Kidney glomerular epithelial cell (primary cell): ENCODE measurements at places on chromosomes 7 and 10.

DNA sequence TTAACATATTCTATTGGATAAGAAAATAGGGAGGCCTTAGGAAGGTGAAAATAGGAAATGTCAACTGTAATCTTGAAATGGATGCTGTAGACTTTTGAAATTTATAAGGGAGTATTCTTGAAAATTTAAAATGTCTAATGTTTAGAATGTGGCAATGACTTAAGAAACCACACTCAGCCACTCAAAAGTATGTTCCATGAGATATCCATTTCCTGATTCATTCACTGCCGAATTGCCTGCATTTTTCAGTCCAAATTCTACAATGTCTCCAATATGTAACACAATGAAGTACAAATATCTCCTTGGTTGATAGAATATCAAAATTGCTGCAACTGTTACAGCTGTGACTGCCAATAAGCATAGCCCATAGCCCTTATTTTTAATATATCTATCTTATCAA, 25.9 kb downstream of the PRKG1 start:
- DNase-seq, result no peak

DNA sequence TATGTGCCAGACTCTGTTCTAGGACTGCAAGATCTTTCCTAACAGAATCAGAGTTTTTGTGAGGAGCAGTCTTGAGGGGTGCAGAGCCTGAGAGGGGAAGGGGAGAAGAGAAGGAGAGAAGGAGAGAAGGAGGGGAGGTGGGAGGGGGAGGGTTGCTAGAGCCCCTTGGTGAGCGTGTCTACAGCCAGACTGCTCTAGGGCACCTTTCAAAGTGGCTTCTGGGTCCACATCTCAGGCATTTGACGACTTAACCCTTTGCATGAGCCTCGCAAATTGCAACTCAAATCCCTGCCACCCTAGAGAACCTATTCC, 31.1 kb upstream of the LEP start:
- DNase-seq, result no peak

DNA sequence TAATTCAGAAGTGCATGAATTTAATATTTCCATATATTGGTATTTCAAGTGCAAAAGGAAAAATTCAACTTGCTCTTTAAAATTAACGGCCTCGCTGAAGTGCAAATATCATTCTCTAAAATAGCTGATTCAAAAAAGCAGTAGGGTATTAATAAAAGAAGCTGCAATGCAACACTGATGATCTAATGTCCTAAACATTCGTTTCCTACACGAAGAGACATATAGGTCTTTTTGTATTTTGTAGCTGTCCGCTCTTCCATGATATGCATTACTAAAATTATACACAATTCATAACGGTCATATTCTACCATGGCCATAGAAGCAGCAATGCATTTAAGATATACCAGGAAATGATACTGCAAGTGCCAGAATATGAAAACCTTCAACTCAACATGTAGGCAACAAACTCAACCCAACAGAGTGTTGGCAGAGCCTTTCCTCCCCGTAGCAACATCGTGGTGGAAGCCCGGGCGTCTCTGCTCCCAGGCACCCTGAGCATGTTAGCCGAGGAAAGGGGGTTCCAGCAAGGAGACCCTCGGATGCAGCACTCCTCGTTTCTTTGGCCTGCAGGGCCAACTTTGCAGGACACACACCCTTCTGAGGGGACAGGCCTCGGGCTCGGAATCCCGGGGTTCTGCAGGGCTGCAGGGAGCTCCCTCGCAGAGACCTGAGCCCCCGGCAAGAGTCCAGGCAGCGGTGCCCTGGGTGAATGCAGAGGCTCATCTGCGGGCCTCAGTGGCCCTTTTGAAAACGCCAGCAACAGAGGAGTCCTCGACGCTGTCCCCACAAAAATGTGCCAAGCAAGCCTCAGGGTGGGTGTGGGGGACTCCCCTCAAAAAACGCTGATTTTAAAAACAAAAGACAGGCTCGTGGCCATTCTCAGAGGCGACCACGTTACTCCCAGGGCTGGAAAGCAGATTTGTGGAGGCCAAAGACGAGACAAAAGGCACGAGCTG, 1.6 kb downstream of the FAM171A1 start:
- DNase-seq, result no peak

DNA sequence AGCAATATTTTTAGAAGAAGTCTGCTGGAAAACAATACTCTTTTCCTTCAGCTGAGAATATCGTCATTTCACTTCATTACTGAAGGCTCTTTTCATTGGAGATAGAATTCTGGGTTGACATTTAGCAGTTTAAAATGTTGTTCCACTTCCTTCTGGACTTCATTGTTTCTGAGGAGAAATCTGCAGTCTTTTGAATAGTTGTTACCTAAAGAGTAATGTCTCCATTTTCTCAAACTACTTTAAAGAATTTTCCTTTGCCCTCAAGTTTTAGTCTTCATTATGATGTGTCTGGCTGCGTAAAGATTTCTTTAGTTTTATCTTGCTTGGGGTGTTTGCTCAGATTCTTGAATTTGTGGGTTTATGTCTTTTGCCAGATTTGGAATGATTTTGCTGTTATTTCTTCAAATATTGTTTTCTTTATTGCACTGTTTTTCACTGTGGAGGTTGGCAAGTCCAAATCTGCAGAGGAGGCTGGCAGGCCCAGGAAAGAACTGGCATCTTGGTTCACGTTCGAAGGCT, 136.3 kb downstream of the DNAJB6 start:
- DNase-seq, result no peak

DNA sequence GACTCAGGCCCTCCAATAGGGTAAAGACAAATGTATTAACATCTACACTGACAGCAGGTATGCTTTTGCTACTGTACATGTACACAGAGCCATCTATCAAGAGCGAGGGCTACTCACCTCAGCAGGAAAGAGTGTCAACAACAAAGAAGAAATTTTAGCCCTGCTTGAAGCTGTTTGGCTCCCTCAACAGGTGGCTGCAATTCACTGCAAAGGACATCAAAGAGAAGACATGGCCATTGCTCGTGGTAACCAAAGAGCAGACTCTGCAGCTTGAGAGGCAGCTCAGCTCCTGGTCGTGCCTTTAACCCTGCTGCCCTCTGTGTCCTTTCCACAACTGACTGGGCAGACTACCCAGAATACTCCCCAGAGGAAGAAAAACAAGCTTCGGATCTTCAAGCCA, 5.1 kb downstream of the AKR1B15 start:
- peak; percentile 4 for DNase-seq

- DNase-seq, result no peak
Measured at GRCh38 chr10:126160971-126161630, 227.2 kb downstream of the ADAM12 start.

DNA sequence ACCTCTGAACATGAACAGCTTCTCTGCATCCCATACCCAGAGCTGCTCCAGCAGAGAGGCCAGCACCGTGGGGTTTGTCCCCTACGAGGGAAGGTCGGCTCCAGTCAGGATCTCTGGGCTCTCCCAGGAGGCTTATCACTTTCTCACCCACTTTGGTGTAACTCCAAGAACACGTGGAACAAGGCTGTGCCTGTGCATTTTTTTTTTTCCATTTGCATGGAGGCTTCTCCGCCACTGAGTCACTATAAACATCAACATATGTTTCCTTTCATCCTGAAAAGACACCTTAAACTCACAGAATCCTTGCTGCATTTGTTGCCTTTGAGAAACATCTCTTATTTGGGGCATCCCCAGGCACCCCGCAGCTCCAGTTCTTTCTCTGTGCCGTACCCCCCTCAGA, 29.4 kb upstream of the ECHDC3 start:
- no peak for DNase-seq

DNA sequence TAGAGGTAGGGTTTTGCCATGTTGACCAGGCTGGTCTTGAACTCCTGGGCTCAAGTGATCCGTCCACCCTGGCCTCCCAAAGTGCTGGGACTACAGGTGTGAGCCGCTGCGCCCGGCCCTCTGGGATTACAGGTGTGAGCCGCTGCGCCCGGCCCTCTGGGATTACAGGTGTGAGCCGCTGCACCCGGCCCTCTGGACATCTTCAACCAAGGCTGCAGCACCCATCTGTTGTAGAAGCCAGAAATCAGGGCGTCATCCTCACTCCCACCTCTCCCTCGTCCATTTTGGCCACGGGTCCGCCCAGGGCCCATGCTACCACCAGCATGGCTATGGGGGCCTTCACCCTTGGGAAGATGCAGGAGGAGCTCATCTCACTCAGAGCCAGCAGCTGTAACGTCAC, 38.5 kb upstream of the EBF3 start:
- no peak for DNase-seq

DNA sequence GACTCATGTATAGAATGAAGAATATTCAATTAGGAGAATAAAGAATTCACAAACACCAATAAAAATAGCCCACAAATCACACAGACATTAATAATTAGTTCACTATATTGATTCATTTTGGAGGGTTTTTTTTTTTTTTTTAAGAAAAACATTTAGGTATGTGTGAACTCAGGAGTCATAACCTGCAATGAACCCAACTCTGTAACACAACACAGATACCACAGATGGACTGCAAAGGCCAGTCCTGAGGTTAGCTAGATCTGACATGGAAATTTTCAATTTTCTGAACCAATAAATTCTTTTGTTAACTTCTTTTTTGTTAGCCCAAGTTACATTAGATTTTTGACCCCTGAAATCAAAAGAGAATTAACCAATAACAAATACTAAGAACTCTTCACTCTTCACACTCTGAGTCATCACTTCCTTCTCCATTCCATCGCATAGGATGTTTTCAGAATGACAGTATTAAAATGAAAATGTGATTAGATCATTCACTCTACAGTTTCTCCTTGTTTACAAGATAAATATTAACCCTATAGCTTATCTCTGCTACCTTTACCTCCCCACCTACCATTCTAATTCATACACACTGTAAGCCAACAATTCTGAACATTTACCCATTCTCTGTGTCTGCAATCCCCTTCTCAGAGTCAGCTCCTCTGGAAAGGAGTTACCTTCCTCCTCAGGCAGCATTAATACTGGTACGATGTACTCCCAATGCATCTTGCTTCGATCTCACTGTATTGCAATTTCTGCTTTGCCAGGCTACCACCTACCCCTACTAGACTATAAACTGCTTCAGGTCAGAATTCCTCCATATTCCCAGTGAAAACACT, 141.5 kb downstream of the LRRN3 start:
- DNase-seq, result peak; percentile 64

DNA sequence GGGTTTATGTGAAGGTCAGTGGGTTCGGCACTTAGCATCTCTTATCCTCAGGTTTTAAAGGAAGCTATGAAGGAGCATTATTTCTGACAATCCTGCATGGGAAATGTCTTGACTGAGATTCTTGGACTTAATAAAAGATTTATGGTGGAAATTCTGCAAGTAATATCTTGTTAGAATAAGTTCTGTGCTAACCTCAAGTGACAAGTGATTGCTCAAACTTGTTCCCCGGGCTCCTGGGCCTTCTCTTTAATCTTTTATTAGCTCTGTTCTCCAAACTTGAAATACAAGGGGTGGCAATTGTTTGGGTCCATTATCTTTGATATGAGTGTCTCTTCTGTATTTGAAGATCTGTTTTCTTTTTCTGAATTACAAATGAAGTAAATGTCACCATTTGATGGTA, 140.6 kb upstream of the CTBP2 start:
- DNase-seq, result no peak

DNA sequence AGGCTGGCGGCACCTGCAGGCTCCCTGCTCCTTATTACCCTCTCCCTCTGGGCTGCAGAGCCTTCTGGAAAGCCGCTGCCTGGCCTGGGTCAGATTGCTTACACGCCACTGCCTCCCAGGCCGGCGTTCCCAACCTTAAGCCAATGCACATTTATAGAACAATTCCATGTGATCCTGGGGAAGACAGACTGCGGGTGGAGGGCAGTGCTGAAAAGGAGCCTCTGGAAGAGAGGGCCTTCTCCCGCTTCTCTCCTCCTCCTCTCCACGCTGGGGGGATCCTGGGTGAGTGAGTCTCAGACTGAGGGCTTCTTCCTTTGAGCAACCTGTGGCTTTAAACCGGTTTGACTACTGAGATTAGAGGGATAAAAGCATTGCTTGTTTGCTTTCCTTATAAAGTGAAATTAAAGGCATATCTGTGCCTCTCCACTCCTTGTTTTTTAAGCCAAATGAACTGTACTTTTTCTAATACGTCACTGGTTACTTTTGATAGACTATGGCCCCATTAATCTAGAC, 5.5 kb downstream of the TACC2 start:
- DNase-seq, result no peak

GRCh38 chr7:26782501-26782900, 81.9 kb downstream of the SKAP2 start:
- no peak for DNase-seq

DNA sequence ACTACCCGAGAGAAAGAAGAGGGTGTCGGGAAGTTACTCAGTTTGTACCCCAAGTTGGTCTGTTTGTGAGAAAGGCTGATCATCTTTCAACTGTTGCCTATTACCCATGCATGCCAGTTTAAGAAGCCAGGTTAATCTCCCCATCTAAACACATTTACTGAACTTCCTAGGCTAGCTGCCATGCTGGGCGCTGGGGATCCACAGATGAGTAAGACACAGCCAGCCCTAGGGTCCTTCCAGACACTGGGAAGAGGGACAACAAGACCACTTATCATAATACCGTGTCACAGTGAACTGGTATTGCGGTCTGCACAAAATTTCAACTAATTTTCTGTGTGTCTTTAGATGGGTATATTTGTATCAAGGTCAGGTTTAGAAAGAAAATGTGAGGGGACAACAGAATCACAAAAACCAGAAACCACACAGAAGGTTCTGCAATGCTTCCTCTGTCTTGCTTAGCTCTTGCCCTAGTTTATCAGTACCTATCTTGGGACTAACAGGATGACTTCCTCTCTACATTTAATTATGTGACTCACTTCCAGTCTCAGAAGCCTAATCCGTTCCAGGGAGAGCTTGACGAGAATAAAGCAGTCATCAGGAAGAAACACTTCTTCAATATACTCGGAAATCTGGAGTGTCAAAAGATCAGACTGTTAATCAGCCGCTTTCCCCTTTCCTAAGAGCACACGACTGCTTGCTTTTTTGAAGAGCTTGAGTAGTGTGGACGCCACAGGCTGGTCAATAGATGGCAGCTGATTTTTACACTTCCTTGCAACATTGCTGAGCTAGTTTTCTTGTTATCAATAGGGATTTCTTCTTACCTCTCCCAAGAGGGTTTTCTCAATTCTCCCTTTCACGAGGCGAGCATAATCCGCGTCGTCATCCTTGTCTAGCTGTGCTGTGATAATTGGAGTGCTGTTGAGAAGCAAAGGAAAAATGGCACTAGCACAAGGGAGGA, 45.7 kb downstream of the POLR3A start:
- DNase-seq, result no peak

DNA sequence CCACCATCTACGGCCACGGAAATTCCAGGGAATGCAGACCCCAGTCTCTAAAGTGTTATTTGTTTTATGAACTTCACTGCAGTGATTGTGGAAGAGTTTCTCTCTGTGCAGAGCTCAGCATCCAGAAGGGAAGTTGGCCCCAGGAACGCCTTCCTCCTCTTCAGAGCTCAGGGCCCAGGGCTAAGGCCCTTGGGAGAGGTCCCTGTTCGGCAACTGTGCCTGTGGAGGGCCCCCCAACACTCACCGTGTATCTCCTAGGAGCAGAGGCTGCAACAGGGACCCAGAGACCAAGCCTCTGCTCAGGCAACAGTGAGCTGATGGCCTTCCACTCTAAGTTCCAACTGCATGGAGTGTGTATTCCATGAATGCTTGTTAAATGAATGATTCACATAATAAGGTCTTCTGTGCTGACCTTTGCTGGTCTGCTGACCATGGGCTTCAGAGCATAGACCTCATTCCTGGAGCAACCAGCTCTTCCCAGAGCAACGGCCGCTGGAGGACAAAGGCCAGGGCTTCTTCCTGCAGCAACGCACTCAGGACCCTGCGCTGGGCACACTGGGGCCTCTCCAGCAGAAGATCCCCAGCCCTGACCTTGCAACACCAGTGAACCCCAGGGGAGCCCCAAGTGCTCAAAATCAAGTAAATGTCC, 7.7 kb downstream of the DIP2C start:
- DNase-seq, result peak; percentile 80
